Endothelial cell (in vitro differentiated cells): ENCODE measurements at places on chromosomes 3 and 15.

GRCh38 chr15:99399061-99399460 lies 147.8 kb downstream of the LRRC28 start:
- H3K36me3 ChIP-seq = no peaks in the 10 kb centered on the region
- H3K4me1 ChIP-seq = peaks cover 3% of the 10 kb centered on the region
- no peak overlapping the region for H3K27ac ChIP-seq
- no peak overlapping the region for H3K4me3 ChIP-seq
- H3K27me3 ChIP-seq = no peaks in the 10 kb centered on the region

DNA sequence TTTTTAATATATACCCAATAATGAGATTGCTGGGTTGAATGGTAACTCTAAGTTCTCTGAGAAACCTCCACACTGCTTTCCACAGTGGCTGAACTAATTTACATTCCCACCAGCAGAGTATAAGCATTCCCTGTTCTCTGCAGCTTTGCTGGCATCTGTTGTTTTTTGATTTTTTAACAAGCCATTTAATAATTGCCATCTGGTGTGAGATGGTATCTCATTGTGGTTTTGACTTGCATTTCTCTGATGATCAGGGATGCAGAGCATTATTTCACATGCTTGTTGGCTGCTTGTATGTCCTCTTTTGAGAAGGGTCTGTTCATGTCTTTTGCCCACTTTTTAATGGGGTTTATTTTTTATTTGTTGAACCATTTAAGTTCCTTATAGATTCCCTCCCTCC lies 75.0 kb upstream of the EPHB3 start:
- no peaks in the 10 kb centered on the region for H3K36me3 ChIP-seq
- H3K4me1 ChIP-seq = peaks cover 17% of the 10 kb centered on the region
- no peak for DNase-seq
- H3K27ac ChIP-seq = no peak overlapping the region

DNA sequence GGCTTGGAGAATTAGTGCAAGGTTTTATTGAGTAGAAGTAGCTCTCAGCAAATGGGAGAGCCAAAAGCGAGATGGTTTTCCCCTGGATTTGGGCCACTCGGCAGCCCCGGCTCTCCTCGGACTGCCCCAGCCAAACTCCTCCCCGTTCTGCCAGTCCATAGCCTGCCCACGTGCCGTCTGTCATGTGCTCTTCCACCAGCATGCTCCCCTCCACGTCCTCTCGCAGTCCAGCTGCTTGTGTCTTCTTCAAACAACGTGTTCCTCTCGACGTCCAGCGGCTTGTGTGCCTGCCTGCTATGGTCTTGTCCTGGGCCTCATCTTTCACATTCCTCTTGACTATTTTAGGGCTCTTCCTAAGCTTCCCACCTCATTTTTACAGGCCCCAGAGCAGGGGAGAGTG lies 16.7 kb upstream of the SECISBP2L start:
- peaks cover 7% of the 10 kb centered on the region for H3K27me3 ChIP-seq
- no peaks in the 10 kb centered on the region for H3K36me3 ChIP-seq
- no peak for DNase-seq
- peaks cover 8% of the 10 kb centered on the region for H3K4me1 ChIP-seq

DNA sequence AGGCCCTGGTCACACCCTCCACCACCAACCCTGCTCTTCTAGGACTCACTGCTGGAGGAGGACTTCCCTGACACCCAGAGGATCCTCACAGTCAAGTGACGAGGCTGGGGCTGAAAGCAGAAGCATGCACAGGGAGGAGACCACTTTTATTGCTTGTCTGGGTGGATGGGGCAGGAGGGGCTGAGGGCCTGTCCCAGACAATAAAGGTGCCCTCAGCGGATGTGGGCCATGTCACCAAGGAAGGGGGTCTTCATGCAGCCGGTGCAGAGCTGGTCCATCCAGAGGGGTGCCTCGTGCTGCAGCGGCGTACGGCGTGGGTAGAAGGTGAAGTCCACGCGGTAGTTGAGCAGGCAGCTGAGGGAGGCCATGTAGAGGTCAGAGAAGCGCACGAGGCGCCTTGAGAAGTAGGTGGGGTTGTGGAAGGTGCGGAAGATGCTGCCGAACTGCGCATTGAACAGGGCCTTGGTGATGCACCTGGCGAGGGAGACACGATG lies 9.4 kb downstream of the NT5DC2 start:
- H3K36me3 ChIP-seq = peaks cover 49% of the 10 kb centered on the region
- DNase-seq = no peak
- peak overlapping the region; percentile 36 for H3K27ac ChIP-seq
- peak overlapping the region; percentile 83 for H3K4me3 ChIP-seq

- no peak overlapping the region for H3K27ac ChIP-seq
- H3K4me3 ChIP-seq = no peak overlapping the region
- DNase-seq = no peak
- no peaks in the 10 kb centered on the region for H3K4me1 ChIP-seq
- H3K27me3 ChIP-seq = no peaks in the 10 kb centered on the region
These were observed 232.5 kb upstream of the ST8SIA2 start for GRCh38 chr15:92161039-92161670.

GRCh38 chr3:8325306-8325705 lies 176.3 kb upstream of the LMCD1 start:
- H3K27ac ChIP-seq = no peak overlapping the region
- DNase-seq = no peak
- H3K4me3 ChIP-seq = no peak overlapping the region

DNA sequence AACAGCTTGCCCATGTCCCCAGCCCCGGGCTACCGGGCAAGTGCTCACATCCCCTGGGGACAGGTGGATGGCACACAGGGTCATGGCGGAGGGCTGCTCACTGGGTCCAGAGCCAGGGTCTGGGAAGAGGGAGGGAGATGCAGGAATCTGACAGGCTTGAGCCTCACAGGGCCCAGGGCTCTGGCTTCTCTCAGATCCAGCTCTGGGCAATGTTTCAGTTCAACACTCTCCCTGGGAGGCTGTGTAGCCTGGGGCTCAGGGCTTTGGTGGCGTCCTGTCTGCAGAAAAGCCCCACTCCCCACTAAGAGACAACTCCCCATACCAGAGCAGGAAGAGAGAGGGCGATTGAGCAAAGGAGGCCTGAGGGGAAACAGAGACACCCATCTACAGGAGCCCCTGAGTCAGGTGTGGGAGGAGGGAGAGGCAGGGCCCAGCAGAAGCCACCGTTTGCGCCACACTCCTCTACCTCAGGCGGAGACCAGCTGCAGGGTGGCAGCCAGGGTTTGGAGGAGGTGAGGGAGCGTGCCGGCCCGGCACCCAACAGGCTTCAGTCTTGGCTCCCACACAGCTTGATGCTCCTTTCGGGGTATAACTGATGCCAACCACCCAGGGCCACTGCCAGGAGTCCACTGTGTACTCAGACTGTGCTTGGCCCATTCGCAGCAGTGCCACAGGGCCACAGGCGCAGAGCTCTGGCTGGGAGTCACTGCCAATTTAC lies 16.8 kb upstream of the SRP14 start:
- peaks cover 11% of the 10 kb centered on the region for H3K4me1 ChIP-seq
- no peak overlapping the region for H3K4me3 ChIP-seq
- peaks cover 2% of the 10 kb centered on the region for H3K27me3 ChIP-seq
- peaks cover 11% of the 10 kb centered on the region for H3K36me3 ChIP-seq

- no peak for DNase-seq
- no peak overlapping the region for H3K4me3 ChIP-seq
- H3K4me1 ChIP-seq = peaks cover 20% of the 10 kb centered on the region
- H3K36me3 ChIP-seq = peaks cover 6% of the 10 kb centered on the region
These were observed 11.8 kb downstream of the AAGAB start for GRCh38 chr15:67242708-67243111.

- no peak overlapping the region for H3K4me3 ChIP-seq
- H3K27ac ChIP-seq = no peak overlapping the region
- peaks cover 12% of the 10 kb centered on the region for H3K27me3 ChIP-seq
- H3K4me1 ChIP-seq = peaks cover 9% of the 10 kb centered on the region
- no peak for DNase-seq
These were observed 4.1 kb downstream of the CELF6 start for GRCh38 chr15:72315706-72316370.

DNA sequence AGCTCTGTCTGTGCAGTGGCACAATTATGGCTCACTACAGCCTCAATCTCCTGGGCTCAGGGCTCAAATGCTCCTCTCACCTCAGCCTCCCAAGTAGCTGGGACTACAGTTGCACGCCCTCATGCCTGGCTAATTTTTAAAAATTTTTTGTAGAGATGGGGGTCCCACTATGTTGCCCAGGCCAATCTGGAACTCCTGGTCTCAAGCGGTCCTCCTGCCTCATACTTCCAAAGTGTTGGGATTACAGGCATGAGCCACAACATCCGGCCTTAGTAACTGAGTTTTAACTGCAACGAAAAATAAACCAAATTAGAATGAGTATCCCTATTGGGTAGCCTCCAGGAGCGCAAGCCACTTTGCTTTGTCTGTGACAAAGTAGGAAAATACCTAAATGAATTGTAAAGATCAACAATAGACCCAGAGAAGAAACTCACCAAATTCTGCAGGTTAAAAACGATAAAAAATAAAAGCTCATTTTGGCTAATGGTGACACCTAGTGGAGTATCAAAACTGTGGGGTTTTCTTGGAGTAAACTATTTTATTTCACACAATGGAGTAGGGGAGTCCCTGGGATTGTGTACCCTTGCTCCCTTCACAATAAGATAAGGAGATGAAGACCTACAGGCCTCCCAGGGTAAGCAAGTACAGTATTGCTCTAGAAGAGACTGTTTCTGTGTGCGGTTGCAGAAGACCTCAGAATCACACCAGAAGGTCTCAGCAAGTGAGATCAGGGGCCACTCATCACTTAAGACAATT lies 21.0 kb upstream of the CA12 start:
- no peak overlapping the region for H3K4me3 ChIP-seq
- H3K36me3 ChIP-seq = no peaks in the 10 kb centered on the region
- H3K4me1 ChIP-seq = peaks cover 5% of the 10 kb centered on the region
- H3K27me3 ChIP-seq = peaks cover 2% of the 10 kb centered on the region
- H3K27ac ChIP-seq = no peak overlapping the region

DNA sequence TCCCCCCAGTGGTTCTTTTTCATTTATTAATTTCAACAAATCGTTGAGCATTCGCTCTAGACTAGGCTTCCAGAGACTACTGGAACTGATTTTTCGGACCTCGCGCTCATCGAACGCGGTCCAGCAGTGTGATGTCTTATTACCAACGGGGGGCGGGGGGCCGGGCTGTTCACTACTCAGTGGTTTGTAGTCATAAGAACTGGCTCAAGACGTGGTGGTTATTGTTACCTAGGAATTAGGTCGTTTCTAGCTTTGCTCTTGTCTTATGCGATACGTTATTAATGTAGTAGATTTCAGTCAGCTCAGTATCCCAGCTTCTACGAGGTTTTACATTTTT lies 858 bp downstream of the RBM5 start:
- DNase-seq = no peak
- peak overlapping the region; percentile 83 for H3K27ac ChIP-seq
- H3K4me3 ChIP-seq = peak overlapping the region; percentile 99
- peaks cover 16% of the 10 kb centered on the region for H3K4me1 ChIP-seq
- H3K27me3 ChIP-seq = peaks cover 3% of the 10 kb centered on the region

DNA sequence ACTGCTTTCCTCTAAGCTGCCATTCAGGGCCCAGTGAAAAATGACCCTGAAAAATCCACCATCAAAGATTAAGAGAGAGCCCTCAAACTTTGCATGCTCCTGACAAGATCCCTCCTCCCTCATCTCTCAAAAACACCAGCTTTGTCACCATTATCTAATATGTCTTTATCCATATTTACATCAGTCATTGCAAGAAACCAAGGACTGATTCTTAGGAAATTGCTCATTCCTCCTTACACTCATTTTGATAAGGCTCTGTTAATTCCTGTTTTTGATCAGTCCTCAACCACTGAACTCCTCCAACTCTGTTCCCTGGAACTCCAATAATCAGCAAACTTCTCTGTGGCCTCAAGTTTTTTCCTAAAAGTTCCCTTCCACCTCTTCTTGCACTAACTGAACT lies 51.8 kb downstream of the CD200 start:
- no peaks in the 10 kb centered on the region for H3K27me3 ChIP-seq
- no peak overlapping the region for H3K4me3 ChIP-seq
- H3K27ac ChIP-seq = no peak overlapping the region
- H3K36me3 ChIP-seq = no peaks in the 10 kb centered on the region

GRCh38 chr3:6444888-6445658 lies 415.8 kb upstream of the GRM7 start:
- H3K27ac ChIP-seq = no peak overlapping the region
- peaks cover 4% of the 10 kb centered on the region for H3K4me1 ChIP-seq
- no peaks in the 10 kb centered on the region for H3K27me3 ChIP-seq
- H3K4me3 ChIP-seq = no peak overlapping the region
- H3K36me3 ChIP-seq = no peaks in the 10 kb centered on the region

- DNase-seq = no peak
- H3K36me3 ChIP-seq = no peaks in the 10 kb centered on the region
- H3K27me3 ChIP-seq = no peaks in the 10 kb centered on the region
- H3K4me1 ChIP-seq = no peaks in the 10 kb centered on the region
- no peak overlapping the region for H3K27ac ChIP-seq
These were observed 3.6 kb upstream of the CLDN16 start for GRCh38 chr3:190384309-190384756.

GRCh38 chr3:123096731-123097130 lies 29.9 kb downstream of the PDIA5 start:
- no peak overlapping the region for H3K4me3 ChIP-seq
- DNase-seq = no peak
- no peak overlapping the region for H3K27ac ChIP-seq

DNA sequence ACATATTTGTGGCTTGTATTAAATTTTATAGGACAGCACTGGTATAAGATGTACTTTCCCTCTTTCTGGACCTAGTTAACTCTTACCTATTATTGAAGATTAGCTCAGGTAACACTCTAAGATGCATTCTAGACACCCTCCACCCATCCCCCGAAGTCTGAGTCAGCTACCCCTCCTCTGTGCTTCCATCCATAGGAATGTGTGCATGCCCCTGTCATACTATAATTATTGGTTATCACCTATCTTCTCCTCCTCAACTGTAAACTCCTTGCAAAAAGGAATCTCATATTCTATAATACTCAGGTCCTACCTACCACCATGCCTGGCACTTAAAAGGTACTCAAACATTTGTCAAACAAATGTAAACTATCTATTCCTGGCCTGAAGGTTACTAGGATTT lies 3.0 kb downstream of the PEAK1 start:
- H3K4me3 ChIP-seq = peak overlapping the region; percentile 68
- H3K27me3 ChIP-seq = peaks cover 14% of the 10 kb centered on the region
- no peak overlapping the region for H3K27ac ChIP-seq

DNA sequence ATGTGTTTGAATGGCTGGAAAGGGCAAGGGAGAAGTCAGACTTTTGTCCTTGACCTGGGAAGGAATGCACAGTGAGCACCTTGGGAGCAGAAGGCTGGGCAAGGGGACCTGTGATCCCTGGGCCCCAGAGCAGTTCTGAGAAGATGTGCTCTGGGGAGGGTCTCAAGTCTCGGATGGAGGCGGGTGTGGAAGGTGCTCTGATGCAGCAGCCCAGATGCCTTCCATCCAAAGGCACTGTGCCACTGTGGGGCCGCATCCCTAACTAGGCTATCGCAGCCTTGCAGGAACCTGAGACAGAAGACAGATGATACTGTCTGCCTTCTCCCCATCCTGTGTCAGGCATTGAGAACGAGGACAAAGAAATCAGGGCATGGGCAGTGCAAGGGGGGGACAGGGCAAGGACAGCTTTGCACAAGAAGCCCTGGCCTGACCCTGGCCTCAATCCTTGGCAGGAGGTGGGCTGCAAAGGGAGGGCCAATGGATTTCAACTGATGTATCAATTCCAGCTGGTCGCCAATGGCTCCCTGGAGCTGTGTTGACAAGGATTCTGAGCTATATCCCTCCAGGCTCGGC lies 14.6 kb upstream of the PRKCD start:
- H3K27ac ChIP-seq = no peak overlapping the region
- peaks cover 3% of the 10 kb centered on the region for H3K36me3 ChIP-seq
- DNase-seq = no peak
- H3K27me3 ChIP-seq = peaks cover 4% of the 10 kb centered on the region
